ENCODE measurements at places on chromosomes 4 and X.

DNA sequence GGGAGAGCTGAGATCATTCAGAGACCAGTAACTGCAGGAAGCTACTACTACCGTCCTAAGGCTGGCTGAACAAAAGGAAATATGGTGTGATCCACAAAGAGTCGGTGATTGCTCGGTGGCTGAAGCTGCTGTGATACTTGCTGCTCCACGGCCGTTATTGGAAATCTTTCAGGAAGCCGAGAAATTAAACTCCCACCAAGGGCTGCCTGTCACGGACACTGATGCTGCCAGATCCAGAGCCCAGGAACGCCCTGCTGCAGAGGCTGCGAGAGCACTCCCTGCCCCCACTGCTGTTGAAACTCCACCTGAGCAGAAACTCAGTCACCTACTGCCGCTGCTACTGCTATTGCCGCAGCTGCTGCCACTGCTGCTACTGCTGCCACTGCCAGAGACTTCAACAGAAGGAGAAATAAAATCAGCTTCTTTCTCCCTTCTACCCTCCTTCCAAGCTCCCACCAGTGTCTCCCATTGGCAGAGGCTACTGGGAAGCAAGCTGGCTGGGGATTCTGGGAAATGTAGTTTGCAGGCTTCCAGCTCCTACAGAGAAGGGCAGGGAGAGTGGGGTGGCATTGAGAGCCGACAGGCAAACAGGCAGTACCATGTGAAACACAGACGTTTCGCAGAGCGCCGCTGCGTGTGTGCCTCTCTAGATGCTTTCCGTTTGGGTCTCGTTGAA lies 126.0 kb upstream of the ENPP6 start:
- DNase-seq = peak; percentile 76

DNA sequence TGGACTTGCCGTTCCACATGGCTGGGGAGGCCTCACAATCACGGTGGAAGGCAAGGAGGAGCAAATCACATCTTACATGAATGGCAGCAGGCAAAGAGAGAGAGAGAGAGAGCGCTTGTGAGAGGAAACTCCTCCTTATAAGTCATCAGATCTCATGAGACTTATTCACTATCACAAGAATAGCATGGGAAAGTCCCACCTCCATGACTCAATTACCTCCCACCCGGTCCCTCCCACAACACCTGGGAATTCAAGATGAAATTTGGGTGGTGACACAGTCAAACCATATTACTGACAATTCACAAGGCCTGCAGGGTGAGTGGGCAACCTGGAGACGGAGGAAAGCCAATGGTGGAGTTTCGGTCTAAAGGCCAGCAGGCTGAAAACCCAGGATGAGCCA lies 394.3 kb upstream of the TRAM1L1 start:
- DNase-seq = no peak

- DNase-seq = no peak
Observed at GRCh38 chr4:139799615-139800014, 134.0 kb downstream of the MGST2 start.

- DNase-seq = no peak
Observed at GRCh38 chr4:113625902-113626301, 135.6 kb downstream of the CAMK2D start.

- no peak for DNase-seq
Observed at GRCh38 chr4:131603705-131604104, 1545.4 kb upstream of the PCDH10 start.

- DNase-seq = peak; percentile 5
Observed at GRCh38 chrX:106619797-106620196, 8.0 kb downstream of the RADX start.

DNA sequence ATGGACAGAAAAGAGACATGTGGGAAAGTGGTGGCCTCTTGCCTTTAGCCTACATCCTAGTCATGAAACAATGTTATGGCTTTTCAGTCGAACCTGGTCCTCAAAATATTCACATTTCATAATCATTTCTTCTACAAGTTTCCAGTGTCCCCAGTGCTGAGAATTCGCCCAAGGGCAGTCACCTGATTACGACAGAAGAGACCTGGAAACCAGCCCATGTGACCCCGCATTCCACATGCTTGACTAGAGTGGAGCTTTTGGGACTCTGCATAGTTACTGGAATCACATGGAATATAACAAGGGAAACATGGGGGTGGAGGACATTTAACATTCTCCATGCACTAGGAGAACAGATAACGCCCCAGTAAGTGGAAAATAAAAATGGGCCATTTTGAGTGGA lies 100.1 kb downstream of the PPARGC1A start:
- DNase-seq = no peak

- no peak for DNase-seq
Observed at GRCh38 chr4:140790765-140791164, 34.6 kb upstream of the TBC1D9 start.

DNA sequence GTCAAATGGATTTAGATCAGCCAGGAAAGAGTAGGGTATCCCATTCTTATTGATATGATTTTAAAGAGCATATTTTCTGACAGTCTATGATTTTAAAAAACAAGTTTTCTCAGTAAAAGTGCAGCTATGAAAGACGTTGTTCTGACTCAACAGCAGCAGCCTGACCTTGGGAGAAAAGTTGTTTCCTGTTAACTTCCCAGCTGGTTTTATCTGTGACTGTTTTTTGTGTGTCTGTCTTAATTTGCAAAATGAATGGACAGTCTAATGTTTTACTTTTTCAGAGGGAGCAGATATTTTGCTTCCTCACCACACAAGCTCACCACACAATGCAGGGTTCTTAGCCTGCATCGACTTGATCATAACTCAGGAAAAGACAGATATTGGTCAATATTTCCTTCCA lies 764 bp upstream of the MTHFD2L start:
- peak; percentile 2 for DNase-seq

DNA sequence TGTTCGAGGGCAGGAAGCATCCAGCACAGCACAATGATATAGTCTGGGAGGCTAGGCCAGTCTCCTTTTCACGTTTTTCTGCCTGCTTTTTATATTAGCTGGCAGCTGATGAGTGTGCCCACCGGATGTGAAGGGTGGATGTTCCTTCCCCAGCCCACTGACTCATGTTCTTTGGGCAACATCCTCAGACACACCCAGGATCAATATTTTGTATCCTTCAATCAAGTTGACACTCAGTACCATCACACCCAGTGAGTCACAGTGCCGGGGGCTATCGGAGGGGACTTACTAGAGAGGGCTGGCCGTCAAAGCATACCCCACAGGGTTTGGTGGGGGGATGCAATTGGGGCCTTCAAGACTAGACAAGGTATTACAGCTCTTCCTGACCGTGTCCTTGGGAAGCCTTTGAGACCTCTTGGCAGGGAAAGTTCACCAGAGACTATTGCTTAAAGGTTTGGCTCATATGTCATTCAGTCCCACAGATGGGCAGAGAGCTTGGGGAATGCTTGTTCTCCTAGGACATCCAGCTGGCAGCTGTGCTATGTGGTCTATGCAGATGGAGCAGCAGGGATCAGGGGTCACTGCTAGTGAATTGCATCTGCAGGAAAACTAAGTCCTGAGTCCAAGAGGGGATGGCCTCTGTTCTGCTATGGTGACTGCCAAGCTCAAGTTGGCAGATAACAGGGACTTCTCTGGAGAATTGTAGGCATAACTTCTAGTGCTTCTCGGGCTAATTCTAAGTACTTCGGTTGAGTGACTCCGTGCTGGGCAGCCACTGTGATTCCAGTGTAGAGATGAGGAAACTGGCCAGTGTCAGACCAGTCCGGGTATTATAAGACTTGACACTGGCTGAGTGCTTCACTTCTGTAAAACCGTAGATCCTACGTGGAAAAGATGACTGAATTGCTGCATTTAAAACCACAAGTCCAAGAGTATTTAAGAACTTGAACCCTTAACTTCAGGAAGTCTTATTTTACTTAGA lies 12.9 kb upstream of the WDR1 start:
- DNase-seq = no peak

- no peak for DNase-seq
Observed at GRCh38 chr4:158535130-158535614, 13.5 kb downstream of the RXFP1 start.

- no peak for DNase-seq
Observed at GRCh38 chr4:4323705-4324534, 33.9 kb downstream of the ZBTB49 start.
